Amniotic stem cell (primary cell): ENCODE measurements at places on chromosomes 4 and X.

DNA sequence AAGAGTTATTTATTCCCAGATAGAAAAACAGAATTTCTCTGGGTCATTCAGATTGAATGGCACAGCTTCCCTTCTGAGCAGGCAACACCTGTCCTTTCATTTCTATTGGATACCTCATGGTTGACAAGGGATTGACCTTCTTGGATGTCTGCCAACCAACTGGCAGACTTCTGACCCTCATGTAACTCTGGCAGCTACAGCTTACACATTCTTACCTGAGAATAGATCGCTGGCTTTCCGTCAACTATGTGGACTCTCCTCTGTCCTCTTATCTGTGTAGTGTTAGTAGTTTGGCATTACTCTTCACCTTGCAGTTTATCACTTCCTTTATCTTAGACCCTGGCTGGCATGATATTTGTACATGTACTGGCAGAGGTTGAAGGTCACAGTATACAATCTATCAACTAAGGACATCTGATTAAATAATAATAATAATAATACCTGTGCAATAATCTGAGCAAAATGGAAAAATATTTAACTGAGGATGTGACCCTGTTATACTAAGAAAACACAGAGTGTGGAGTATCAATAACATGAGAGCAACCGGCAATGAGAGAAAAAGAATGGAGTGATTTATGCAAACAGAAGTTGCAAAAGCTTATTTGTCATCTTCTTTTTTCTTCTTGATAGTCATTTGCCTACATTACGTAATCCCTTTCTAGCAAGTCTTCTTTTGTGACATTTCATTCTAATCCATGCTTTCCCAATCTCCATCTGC lies 1118.2 kb downstream of the ARAP2 start:
- no peak for DNase-seq

- no peak for DNase-seq
Observed at GRCh38 chr4:104492183-104492771, 2.4 kb downstream of the CXXC4 start.

GRCh38 chr4:1111259-1111809 lies 2.0 kb downstream of the RNF212 start:
- DNase-seq: no peak

- no peak for DNase-seq
Observed at GRCh38 chr4:174657472-174657871, 135.2 kb upstream of the HPGD start.

GRCh38 chr4:21802406-21802805 lies 146.2 kb downstream of the KCNIP4 start:
- no peak for DNase-seq

DNA sequence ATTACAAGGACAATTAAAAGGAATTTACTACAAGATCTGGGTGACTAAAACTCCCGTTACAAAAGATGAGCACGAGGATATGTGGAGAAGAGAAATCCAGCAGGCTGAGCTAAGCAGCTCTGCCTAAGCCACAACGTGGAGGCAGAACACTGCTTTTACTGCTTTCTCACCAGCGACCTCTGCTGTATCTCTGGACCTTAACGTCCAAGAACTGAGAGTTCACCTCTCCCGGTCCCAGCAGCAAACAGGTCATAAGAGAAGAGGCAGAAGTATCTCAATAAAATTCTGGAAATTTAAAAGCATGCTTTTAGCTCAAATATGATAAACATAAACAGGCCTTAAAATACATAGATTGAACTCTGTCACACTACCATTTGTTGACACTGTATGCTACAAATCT lies 81.0 kb downstream of the ADGRA3 start:
- no peak for DNase-seq

DNA sequence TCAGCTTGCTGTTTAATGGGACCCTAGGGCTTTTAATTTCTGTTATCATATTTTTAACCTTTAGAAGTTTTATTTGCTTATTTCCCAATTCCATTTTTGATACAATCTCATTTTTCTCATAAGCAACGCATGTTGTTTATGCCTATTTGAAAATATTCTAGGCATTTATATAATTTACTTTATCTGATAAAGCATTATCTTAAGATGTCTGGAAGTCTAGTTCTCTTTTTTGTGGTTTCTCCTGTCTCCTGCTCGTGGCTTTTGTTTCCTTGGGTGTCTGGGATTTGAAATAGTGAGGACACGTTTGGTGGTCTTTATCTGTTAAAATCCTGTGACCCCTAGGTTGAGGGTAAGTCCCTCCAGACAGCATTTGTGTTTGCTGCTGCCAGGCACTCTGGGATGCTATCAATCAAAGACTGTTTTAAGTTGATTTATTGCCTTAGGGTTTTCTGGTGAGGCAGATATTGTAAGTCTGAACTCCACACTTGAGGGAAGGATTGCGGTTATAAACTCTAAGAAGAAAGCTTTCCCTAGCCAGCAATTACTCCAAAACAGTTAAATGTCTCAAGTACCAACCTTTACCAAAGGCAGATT lies 208.0 kb downstream of the PRDM5 start:
- DNase-seq: no peak

DNA sequence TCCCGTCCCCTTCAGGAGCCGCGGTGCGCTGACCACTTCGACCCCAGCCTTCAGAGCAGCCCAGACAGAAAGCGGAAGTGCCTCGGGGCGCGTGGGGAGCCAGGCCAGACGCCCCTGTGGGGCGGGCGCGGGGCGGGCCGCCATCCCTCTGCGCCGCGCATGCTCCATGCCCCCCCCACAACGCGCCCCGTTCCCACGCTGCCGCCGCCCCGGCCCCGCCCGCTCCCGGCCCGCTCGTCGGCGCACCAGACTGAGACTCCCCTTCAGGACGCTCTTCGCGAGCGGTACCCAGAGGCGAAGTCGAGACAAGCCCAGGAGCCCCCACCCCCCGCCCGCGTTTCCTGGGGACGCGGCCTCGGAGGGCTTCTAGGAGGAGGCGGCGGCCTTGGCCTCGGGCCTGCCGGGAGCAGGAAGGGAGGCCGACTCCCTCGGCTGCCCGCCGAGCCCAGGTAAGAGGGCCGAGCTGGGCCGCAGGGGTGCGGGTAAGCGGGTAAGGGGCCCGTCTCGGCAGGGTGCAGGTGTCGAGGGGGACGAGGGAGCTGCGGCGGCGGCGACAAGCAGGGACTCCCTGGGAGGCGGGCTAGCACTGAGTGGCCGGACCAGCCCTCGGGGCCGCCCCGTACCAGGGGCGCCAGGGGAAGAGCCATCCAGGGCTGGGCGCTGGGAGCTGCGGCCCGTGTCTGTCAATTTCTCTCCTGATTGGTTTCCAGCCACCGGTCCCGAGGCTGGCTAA lies at the start of gene ZFP92:
ZFP92 (plus strand) TSS at position 218 of the 733 bp plus-strand sequence. CDS start 6,851 bp downstream, outside the sequence.
- no peak for DNase-seq

GRCh38 chrX:30296408-30297254 lies 12.6 kb downstream of the NR0B1 start:
- no peak for DNase-seq

DNA sequence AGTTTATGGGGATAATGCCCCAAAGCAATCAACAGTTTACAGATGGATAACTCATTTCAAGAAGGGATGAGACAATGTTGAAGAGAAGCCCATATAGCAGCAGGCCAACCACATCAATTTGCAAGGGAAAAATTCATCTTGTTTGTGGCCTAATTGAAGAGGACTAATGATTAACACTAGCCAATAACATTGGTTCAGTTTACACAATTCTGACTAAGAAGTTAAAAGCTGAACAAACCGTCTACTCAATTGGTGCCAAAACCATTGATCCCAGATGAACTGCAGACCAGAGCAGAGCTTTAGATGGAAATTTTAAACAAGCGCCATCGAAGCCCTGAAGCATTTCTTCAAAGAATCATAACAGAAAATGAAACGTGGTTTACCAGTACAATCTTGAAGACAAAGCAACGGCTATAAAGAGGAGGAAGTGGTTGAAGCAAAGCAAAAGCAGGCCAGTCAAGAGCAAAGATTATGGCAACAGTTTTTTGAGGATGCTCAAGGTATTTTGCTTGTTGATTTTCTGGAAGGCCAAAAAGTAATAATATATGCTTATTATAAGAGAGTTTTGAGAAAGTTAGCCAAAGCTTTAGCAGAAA lies 20.5 kb upstream of the BLTP1 start:
- DNase-seq: no peak

- DNase-seq: no peak
Observed at GRCh38 chrX:1576201-1576992, 15.0 kb upstream of the AKAP17A start.

GRCh38 chr4:139188648-139189416 lies 11.8 kb upstream of the ELF2 start:
- DNase-seq: no peak

GRCh38 chrX:23884427-23885024 lies 23.2 kb downstream of the APOO start:
- DNase-seq: no peak

DNA sequence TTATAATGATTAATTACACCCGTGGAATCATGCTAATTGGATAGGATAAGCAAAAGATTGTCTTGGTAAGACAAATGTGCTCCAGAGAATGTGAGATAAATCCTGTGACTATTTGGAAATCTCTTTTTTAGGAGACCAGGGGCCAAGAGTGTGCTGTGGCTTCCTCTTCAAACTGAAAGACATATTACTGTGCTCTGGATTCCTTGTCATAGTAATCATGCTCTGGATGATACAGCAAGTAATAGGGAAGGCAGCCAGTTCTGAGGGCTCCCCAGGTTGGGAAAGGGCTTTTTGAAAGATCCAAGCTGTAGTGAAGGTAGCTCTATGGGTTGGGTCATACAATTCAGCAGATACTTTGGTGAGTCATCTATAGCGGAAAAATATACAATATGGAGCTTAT lies 600.5 kb downstream of the PCDH18 start:
- no peak for DNase-seq

DNA sequence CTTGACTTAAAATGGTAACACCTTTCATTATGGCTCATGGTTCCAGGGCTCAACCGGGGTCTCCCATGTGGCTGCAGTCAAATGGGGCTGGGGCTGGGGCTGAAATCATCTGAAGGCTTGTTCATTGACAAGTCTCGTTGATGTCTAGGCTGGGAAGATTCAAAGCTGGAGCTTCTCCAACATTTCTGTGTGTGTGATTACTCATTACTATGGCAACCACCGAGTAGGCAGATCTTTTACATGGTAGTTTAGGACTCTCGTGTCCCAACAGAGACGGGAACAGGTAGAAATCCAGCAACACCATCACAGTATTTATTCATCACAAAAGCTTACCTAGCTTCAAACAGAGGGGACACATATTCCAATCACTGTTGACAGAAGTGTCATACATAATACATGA lies 7.8 kb downstream of the YTHDC1 start:
- DNase-seq: no peak

- DNase-seq: no peak
Observed at GRCh38 chr4:6910340-6910959, 824 bp downstream of the TBC1D14 start.

- no peak for DNase-seq
Observed at GRCh38 chr4:186604124-186604807, 48.9 kb upstream of the MTNR1A start.

DNA sequence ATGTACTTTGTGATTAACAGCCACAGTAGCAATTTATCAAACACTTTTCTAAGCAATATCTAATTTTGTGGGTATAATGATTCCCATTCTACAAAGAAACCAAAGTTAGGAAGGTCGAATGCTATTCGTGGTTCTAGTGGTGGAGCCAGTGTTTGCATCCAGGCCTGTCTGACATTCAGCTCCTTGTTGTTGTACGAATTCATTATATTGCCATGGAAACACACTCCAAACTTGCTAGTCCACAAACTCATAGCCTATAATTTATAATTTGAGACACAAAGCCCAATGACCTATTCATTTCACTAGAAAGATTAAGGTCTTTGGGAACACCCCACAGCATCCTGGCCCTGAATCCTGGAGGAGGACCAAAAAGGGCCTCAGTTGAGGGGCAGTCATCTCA lies 52.0 kb upstream of the FRAS1 start:
- no peak for DNase-seq

- DNase-seq: peak; percentile 1
Observed at GRCh38 chrX:108468486-108468885, 28.8 kb downstream of the COL4A5 start.

DNA sequence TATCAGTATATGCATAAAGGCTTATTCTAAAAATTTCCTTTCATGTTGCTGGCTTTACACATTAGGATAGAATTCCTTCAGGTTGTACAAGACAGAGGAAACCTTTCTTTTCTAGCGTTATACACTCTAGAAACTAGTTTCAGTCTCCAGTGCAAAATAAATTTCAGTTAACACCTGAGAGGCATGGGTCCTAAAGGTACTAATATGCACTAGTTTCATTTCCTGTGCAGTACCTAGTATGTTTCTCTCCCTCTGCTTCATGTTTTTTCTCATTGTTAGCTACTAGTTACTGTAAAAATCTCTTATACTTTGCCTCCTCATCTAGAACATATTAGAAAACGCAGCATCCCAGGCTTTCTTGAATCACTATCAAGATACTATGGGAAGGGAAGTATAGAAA lies 54.0 kb downstream of the SNX25 start:
- DNase-seq: no peak

- no peak for DNase-seq
Observed at GRCh38 chr4:92047209-92047875, 256.4 kb upstream of the GRID2 start.

DNA sequence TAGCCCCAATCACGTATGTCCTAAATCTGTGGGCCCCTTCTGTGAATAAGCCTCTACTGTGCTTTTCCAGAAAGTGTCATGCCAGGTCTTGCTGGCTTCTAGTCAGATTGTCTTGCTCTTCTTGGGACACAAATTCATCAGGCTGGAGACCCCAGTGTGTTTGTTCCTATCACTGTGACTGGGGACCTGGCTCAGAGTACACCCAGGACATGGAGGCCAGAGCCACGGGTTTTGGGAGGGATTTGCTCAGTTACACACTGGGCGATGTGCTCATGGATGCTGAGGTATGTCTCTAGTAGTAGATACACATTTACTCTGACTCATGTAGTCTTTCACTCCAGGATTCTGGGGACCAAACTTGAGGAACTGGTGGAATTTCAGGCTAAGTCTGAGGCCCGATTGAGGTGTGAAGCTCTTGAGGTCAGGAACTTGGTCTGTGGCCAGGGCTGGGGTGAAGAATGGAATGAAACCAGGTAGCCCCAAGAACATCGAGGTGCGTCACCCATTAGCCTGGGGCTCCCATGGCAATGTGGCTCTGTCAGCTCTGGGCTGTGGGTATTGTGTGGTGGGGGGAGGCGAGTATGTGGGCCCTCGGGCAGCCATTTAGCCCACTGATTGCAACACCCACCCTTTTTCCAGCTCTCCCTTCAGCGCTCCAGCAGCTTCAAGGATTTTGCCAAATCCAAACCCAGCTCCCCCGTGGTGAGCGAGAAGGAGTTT lies 7.7 kb downstream of the SASH3 start:
- DNase-seq: no peak

- DNase-seq: no peak
Observed at GRCh38 chr4:110614976-110615352, 7.9 kb downstream of the PITX2 start.

- no peak for DNase-seq
Observed at GRCh38 chr4:100019821-100020220, 69.7 kb upstream of the H2AZ1 start.
